ENCODE measurements at places on chromosomes 11 and 22. TPM values are rescaled to one million over a fixed set of nuclear protein-coding genes. Genes with fewer than 3 reads are reported as not detected.
A peak's percentile ranks its signal among the peaks of the same experiment; 100 is the strongest.

GRCh38 chr11:69828276-69828970, 9.2 kb upstream of the FGF3 start:
- no peaks in the 10 kb centered on the region for H3K4me1 ChIP-seq
- peaks cover 21% of the 10 kb centered on the region for H3K27me3 ChIP-seq
- H3K36me3 ChIP-seq: no peaks in the 10 kb centered on the region
- no peak overlapping the region for H3K27ac ChIP-seq
- no peak for DNase-seq
- H3K4me3 ChIP-seq: no peak overlapping the region

DNA sequence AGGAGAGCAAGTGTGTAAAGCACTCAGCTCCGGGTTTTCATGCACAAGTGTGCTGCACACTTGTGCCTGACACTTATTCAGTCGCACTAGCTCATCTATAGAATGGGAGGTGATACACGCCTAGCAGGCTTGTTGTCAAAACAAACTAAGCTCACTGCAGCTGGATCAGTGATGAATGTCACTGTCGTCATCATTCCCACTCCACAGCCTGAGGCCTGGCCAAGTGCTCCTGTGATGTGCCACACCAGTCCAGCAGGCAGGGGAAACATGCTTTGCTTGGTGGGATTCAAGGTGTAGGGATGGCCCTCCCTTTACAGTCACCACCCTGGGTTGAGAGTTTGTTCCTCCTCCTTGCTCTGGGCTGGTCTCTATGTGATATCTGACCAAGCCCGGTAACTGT, 6.8 kb downstream of the MPST start:
- no peak overlapping the region for H3K4me3 ChIP-seq
- DNase-seq: no peak
- no peak overlapping the region for H3K27ac ChIP-seq
- H3K27me3 ChIP-seq: no peaks in the 10 kb centered on the region
- peaks cover 40% of the 10 kb centered on the region for H3K36me3 ChIP-seq

DNA sequence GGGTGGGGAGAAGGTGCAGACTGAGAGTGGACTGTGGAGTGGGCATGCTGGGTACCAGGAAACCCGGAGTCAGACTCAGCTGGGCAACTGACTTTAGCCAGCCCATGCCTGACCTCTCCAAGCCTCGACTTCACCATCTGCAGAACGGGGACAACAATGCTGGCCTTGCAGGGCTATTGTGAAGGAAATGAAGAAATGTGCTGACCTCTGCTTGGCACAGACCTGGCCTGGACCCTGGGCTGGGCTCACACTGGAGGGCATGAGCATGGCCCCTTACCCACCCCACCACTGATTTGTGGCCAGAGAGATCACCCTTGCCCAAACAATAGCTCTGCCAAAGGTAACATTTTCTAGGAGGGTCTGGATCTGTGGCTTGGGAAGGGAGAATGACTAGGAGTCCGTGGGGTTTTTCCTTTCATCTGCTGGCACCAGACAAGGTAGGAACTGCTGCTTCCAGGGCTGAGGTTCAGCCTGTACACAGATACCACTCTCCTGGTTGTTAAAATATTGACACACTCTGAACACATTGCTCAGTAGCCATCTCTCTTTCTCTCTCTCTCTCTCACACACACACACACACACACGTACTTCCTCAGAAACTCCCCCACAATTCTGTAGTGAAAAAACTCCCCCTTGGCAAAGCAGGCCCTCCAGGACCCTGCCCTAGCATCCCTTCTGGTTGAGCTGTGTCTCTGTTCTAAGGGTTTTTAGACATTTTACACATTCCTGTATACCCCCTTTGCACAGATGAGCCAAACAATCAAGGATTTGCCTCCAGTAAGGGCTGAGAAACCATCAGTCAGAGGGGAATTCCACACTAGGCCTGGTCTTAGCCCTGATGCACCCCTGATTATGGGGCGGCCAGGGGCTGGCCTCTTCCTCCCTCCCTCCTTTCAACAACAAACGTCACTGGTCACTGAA, 1.0 kb downstream of the MOGAT2 start:
- H3K27me3 ChIP-seq: peaks cover 17% of the 10 kb centered on the region
- H3K4me1 ChIP-seq: no peaks in the 10 kb centered on the region
- H3K36me3 ChIP-seq: no peaks in the 10 kb centered on the region
- no peak overlapping the region for H3K27ac ChIP-seq

GRCh38 chr11:125869521-125869920, 17.9 kb upstream of the HYLS1 start:
- no peaks in the 10 kb centered on the region for H3K27me3 ChIP-seq
- H3K4me3 ChIP-seq: no peak overlapping the region
- no peaks in the 10 kb centered on the region for H3K36me3 ChIP-seq

GRCh38 chr22:43900206-43900605, 8.4 kb upstream of the PNPLA5 start:
- H3K4me1 ChIP-seq: peaks cover 13% of the 10 kb centered on the region
- H3K27ac ChIP-seq: no peak overlapping the region
- no peaks in the 10 kb centered on the region for H3K27me3 ChIP-seq
- no peak for DNase-seq

DNA sequence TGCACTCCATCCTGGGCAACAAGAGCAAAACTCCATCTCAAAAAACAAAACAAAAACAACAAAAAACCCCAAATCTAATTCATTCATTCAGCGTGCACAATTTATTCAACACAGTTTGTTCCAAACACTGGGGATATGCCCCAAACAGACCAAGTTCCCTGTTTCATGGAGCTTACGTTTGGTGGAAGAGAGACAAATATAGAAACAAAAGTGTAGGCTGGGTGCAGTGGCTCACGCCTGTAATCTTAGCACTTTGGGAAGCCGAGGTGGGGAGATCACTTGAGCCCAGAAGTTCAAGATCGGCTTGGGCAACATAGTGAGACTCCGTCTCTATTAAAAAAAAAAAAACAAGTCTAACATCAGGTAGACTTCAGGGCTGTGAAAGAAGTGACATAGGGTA, 52.4 kb downstream of the PTPRJ start:
- H3K4me3 ChIP-seq: no peak overlapping the region
- H3K27me3 ChIP-seq: peaks cover 7% of the 10 kb centered on the region
- no peaks in the 10 kb centered on the region for H3K4me1 ChIP-seq
- no peak for DNase-seq
- no peak overlapping the region for H3K27ac ChIP-seq
- no peaks in the 10 kb centered on the region for H3K36me3 ChIP-seq

DNA sequence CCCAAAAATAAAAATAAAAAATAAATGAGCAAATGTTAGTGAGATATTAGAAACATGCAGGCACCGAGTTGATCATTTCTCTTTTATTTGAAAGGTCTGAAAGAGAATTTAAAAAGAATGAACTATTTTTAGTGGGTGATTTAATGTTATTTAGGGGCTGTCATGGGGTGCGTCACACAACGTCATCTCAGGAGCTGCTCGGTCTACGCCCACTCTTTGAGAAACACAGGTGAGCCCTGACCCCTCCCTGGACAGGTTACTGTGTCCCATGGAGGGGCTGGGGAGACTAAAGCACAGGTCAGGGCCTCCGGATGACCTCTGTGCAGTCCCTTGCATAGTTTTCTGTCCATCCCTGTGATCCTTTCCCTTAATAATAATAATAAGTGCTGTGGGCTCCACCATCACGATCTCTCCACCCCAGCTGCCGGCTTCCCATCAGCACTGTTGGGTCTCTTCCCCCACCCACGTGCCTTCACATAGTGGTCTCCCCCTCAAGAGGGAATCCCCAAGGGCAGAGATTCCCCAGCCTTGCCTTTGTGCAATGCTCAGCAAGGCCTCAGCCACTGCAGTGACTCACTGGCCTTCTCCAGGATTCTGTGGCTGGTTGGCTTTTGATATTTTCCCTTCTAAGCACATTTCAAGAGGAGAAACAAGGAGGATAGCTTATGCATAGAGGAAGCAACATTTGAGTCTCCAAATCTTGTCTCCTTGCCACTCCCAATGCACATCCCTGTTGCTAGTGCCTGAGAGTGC, 159.9 kb downstream of the TTC17 start:
- DNase-seq: peak; percentile 11
- peaks cover 7% of the 10 kb centered on the region for H3K27me3 ChIP-seq
- no peak overlapping the region for H3K4me3 ChIP-seq
- no peaks in the 10 kb centered on the region for H3K36me3 ChIP-seq
- H3K4me1 ChIP-seq: no peaks in the 10 kb centered on the region

- H3K27me3 ChIP-seq: no peaks in the 10 kb centered on the region
- no peak for DNase-seq
- no peaks in the 10 kb centered on the region for H3K36me3 ChIP-seq
- H3K4me3 ChIP-seq: no peak overlapping the region
- no peak overlapping the region for H3K27ac ChIP-seq
- H3K4me1 ChIP-seq: peaks cover 24% of the 10 kb centered on the region
Measured at GRCh38 chr11:118841469-118842242, 42.0 kb upstream of the CXCR5 start.

- H3K27ac ChIP-seq: peak overlapping the region; percentile 7
- H3K4me1 ChIP-seq: peaks cover 15% of the 10 kb centered on the region
- no peak overlapping the region for H3K4me3 ChIP-seq
- peak; percentile 62 for DNase-seq
Measured at GRCh38 chr11:70255477-70256116, 14.9 kb upstream of the PPFIA1 start.

GRCh38 chr11:17631702-17632365, 84.8 kb downstream of the OTOG start:
- no peaks in the 10 kb centered on the region for H3K4me1 ChIP-seq
- no peak for DNase-seq
- H3K36me3 ChIP-seq: no peaks in the 10 kb centered on the region
- no peak overlapping the region for H3K27ac ChIP-seq
- H3K4me3 ChIP-seq: no peak overlapping the region

- H3K4me1 ChIP-seq: peaks cover 5% of the 10 kb centered on the region
- H3K27ac ChIP-seq: no peak overlapping the region
- H3K4me3 ChIP-seq: peak overlapping the region; percentile 62
- H3K27me3 ChIP-seq: no peaks in the 10 kb centered on the region
- no peaks in the 10 kb centered on the region for H3K36me3 ChIP-seq
- peak; percentile 70 for DNase-seq
Measured at GRCh38 chr11:124763156-124763947, 1.3 kb upstream of the ESAM start.

- H3K4me3 ChIP-seq: no peak overlapping the region
- no peaks in the 10 kb centered on the region for H3K4me1 ChIP-seq
- no peak for DNase-seq
- H3K27ac ChIP-seq: no peak overlapping the region
Measured at GRCh38 chr11:128925250-128925600, 17.4 kb downstream of the TP53AIP1 start.

DNA sequence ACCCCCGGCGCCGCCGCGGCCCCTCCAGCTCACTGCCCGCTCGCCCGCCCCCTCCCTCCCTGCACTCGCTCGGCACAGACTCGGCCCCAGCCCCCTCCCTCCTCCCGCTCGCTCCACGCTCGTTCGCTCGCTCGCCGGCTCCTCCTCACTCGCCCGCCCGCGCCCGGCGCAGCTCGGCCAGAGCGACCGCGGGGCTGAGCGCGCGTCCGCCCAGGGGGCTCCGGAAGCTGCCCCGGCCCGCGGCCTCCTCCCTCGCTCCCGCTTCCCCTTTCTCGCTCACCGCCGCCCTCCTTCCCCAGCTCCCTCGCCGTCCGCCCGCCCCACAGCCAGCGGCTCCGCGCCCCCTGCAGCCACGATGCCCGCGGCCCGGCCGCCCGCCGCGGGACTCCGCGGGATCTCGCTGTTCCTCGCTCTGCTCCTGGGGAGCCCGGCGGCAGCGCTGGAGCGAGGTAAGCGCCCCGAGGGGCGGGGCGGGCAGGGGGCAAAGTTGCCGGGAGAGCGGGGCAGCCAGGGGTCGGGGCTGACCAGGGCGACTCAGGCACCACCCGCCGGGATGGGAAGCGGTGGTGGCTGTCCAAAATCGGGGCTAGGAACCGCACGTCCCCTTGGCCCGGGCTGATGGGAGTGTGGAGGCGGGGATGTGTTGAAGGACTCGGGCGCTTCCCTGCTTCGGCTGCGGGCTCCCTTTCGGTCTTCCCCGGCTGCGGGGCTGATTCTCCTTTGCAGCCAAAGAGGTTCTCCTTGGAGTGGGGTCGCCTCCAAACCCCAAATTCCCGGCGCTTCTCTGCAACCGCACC, at the start of gene SEZ6L:
TSS of gene SEZ6L (plus strand) at position 148 of the 797 bp plus-strand sequence. CDS start at position 356, 208 bp downstream.
- no peak within 1 kb of the TSS for H3K4me3 ChIP-seq
- no peaks in the 10 kb centered on the region for H3K4me1 ChIP-seq
- DNase-seq: no peak
- no peak within 1 kb of the TSS for H3K27ac ChIP-seq

DNA sequence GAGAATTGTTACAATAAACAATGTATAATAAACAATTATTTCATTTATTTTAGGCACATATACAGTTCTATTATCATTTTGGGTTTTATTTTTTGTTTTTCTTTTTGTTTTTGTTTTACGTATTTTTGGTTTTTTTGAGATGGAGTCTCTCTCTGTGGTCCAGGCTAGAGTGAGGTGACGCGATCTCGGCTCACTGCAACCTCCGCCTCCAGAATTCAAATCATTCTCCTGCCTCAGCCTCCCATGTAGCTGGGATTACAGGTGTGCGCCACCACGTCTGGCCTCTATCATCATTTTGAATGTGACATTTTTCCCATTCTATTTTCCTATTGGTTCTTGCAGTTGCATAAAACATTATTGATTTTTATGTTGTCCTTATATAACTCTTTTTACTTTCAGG, 20.4 kb upstream of the OR52A1 start:
- H3K4me1 ChIP-seq: no peaks in the 10 kb centered on the region
- H3K4me3 ChIP-seq: no peak overlapping the region
- H3K36me3 ChIP-seq: no peaks in the 10 kb centered on the region
- no peak for DNase-seq

Gene PKNOX2
- total RNA-seq: not detected

Gene SYCE3
- 1.2 TPM for total RNA-seq

Gene OR51E2
- total RNA-seq: not detected

Gene SCGB1A1
- not detected for total RNA-seq

Gene SLC22A12
- total RNA-seq: not detected

Gene LRRC56
- total RNA-seq: 0.75 TPM
